ENCODE measurements at places on chromosomes 2 and 18. TPM values are rescaled to one million over a fixed set of nuclear protein-coding genes. Genes with fewer than 3 reads are reported as not detected.

DNA sequence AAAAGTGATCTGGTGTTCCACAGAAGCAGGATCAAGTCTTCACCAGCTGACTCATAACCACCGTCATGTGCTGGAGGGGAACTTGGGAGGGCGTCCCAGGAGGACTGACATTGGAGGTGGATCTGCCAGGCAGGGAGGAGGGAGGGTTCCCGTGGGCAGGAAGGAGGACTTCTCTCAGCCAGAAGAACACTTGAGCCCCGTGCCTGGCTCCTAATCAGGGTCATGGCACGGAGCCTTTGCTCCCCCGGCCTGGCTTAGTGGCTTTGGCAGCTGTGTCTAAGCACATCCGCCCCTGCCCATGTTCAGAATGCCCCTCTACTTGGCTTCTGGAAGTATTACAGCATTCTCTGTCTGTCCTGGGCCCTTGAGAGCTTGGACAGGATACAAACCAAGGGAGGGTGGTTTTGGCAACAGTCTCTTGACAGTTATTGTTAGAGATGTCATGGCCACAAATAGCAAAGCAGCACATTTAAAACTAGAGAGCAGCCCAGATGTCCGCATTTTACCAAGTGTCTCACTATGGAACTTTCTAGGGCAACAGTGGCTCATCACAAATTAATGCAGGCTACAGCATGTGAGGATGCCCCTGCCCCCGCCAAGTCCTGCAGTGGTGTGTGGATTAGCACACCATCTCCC, 11.5 kb downstream of the PPP1R7 start:
- H3K4me3 ChIP-seq: no peak overlapping the region
- H3K27me3 ChIP-seq: no peaks in the 10 kb centered on the region
- H3K36me3 ChIP-seq: peaks cover 28% of the 10 kb centered on the region
- H3K27ac ChIP-seq: peak overlapping the region; percentile 73

GRCh38 chr2:103135679-103136078, 373.8 kb downstream of the TMEM182 start:
- no peak overlapping the region for H3K4me3 ChIP-seq
- no peak overlapping the region for H3K27ac ChIP-seq
- H3K4me1 ChIP-seq: no peaks in the 10 kb centered on the region
- H3K36me3 ChIP-seq: no peaks in the 10 kb centered on the region
- H3K27me3 ChIP-seq: no peaks in the 10 kb centered on the region

GRCh38 chr2:151182396-151182795, 79.3 kb downstream of the RBM43 start:
- H3K27ac ChIP-seq: no peak overlapping the region
- H3K4me3 ChIP-seq: no peak overlapping the region
- no peak for DNase-seq
- H3K36me3 ChIP-seq: no peaks in the 10 kb centered on the region
- H3K4me1 ChIP-seq: no peaks in the 10 kb centered on the region

MAP4K4 gene
- total RNA-seq: 46.0 TPM

GRCh38 chr18:42155024-42155423, 200.0 kb downstream of the PIK3C3 start:
- DNase-seq: no peak
- no peaks in the 10 kb centered on the region for H3K36me3 ChIP-seq
- H3K4me3 ChIP-seq: no peak overlapping the region
- H3K27ac ChIP-seq: no peak overlapping the region

- no peak overlapping the region for H3K4me3 ChIP-seq
- no peaks in the 10 kb centered on the region for H3K36me3 ChIP-seq
- DNase-seq: no peak
- H3K27ac ChIP-seq: no peak overlapping the region
Observed at GRCh38 chr2:159879051-159879604, 81.1 kb upstream of the CD302 start.

TET3 gene
- total RNA-seq: 20.2 TPM

GRCh38 chr2:12304564-12305171, 412.1 kb upstream of the TRIB2 start:
- no peak for DNase-seq
- H3K4me1 ChIP-seq: peaks cover 22% of the 10 kb centered on the region
- H3K4me3 ChIP-seq: no peak overlapping the region
- no peaks in the 10 kb centered on the region for H3K27me3 ChIP-seq
- no peak overlapping the region for H3K27ac ChIP-seq
- H3K36me3 ChIP-seq: no peaks in the 10 kb centered on the region

SGO2 gene
- 2.2 TPM for total RNA-seq

GRCh38 chr2:191053256-191053655, 39.3 kb upstream of the STAT1 start:
- no peak overlapping the region for H3K4me3 ChIP-seq
- H3K4me1 ChIP-seq: no peaks in the 10 kb centered on the region
- H3K27me3 ChIP-seq: peaks cover 10% of the 10 kb centered on the region
- no peak for DNase-seq
- no peak overlapping the region for H3K27ac ChIP-seq

DNA sequence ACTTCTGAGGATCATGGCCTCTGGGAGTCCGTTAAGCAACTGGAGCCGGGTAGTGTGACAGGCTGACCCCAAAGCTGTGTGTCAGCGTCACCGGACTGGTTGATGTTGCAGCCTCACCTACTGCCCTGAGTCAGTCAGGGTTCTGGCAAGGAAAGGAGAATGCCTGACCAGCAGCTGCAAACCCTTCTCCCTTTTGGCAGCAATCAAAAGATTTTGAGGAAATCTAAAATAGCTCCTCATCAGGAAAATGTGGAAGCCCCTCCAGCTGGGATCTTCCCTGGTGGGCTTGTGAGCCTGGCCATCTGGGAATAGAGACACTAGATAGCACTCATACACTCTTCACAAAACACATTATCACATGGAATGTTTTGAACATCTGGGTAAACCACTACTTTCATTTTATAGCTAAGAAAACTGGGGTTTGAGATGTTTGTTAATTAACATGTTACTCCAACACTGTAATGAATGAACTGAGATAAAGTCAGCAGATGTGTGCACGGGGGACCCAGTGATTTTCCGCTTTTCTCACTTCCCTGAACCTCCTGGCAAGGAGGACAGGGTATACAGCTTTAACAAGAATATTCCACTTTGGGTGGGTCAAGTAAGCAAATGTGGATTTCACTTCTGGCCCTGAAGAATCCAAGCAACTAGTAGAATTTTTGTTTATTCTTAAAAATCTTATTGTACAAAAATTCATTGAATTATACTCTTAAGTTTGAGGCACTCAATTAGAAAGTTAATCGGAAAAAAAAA, 24.7 kb downstream of the CLUL1 start:
- H3K36me3 ChIP-seq: no peaks in the 10 kb centered on the region
- no peaks in the 10 kb centered on the region for H3K27me3 ChIP-seq
- DNase-seq: no peak
- H3K27ac ChIP-seq: no peak overlapping the region
- H3K4me1 ChIP-seq: no peaks in the 10 kb centered on the region

DNA sequence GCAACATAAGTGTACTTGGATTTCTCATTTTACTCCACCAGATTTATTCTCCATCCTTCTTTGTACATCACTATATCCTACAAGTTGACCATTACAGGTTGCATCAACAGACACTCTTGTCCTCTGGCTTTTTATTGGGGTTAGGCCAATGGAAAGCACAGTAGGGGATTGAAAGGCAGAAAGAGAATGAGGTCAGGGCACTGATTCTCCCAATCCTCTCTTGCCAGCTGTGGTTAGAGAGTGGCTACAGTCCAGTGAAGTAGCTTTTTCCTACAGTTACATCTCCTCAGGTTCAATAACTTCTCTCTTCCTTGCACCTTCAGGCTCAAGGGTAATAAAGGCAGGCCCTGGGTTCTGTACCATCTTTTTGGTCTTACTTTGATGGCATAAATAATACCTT, 20.2 kb upstream of the COL5A2 start:
- H3K27ac ChIP-seq: no peak overlapping the region
- no peak overlapping the region for H3K4me3 ChIP-seq
- H3K27me3 ChIP-seq: no peaks in the 10 kb centered on the region
- no peak for DNase-seq

DNA sequence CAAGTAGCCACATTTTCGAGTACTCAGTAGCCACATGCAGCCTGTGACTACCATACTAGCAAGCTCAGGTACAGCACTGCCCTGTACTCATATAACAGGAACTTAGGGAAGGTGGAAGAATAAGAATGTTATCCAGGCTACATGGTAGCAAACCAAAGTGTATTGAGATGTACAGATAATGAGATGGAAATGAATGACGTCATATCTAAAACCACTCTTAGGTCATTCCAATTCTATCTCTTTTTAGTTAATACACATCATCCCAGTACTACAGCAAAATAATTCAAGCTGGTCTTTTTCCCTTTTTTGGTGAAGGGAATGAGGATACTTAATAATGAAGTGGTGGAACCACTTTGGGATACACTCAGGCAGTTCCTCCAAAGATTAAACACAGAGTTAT, 38.7 kb downstream of the COLEC12 start:
- H3K4me1 ChIP-seq: peaks cover 4% of the 10 kb centered on the region
- DNase-seq: no peak
- no peaks in the 10 kb centered on the region for H3K27me3 ChIP-seq
- no peak overlapping the region for H3K4me3 ChIP-seq
- H3K36me3 ChIP-seq: no peaks in the 10 kb centered on the region

LAMA3 gene
- 81.3 TPM for total RNA-seq

DNA sequence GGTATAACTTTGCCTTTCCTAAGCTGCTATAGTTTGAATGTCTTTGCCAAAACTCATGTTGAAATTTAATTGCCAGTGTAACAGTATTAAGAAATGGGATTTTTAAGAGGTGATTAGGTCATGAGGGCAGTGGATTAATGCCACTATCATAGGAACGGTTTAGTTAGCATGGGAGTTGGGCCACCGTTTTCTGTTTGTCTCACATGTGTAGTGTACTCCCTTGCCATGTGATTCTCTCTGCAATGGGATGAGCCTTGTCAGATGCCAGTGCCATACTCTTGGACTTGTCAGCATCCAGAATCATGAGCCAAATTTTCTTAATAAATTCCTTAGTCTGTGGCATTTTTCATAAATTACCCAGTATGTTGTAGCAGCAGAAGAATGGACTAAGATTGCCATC, 388.9 kb upstream of the RGPD4 start:
- H3K27ac ChIP-seq: no peak overlapping the region
- H3K4me3 ChIP-seq: no peak overlapping the region
- H3K27me3 ChIP-seq: no peaks in the 10 kb centered on the region
- DNase-seq: no peak
- H3K4me1 ChIP-seq: no peaks in the 10 kb centered on the region

PSD4 gene
- total RNA-seq: 52.6 TPM

DNA sequence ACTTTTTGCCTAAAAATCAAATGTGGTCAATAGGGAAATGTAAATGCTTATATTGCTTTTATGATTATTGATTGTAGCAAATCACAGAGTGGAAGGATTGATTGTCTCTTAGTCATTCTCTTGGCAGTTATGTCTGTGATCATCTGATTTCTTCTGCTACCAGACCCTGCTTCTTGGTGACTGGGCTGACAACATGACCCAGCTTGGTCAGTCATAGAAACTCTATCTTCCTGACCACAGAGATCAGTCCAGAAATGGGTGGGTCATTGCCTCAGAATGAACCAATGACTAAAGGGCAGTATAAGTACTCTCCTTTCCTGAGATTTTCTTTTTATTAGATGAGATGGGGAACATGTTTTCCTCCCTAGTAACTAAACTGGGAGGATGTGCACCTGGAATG, 87.6 kb downstream of the MAIP1 start:
- H3K4me3 ChIP-seq: no peak overlapping the region
- H3K27ac ChIP-seq: no peak overlapping the region
- no peaks in the 10 kb centered on the region for H3K27me3 ChIP-seq

DNA sequence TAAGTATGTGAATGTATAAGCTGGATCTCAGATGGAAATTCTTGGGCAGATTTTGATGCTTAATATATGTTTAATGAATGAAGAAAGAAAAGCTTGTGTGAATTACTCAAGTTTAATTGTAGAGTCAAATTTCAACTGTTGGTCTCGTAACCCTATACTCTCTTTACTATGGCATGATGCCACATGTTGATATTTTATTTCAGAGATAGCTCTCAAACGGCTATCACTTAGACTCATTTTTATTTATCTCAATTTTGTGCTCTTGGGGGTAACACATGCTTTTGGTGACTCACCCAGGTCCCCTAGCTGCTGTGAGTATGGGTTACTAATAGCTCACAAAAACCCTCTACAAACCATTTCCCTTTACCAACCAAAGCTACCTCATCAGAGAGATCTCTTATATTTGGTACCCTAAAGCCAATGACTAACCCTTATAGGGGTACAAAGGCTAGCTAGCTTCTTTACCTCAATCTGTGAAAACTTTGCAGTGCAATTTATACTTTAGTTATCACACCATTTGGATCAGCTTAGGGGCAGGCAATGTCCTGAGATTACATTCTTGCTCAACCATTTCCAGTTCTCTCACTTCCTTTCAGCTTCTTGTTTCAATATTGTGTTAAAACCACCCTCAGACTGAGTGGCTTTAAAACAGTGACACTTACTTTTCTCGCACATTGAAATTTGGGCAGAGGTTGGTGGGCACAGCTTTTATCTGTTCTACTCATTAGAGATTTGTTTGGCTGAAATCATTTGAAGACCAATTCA, 240.3 kb downstream of the CDH7 start:
- H3K4me3 ChIP-seq: no peak overlapping the region
- no peak for DNase-seq

LINC00305 gene
- total RNA-seq: not detected
